Activated T-helper 1 cell treated with Interleukin-2 at 50 U/mL for 16 hours (primary cell): ENCODE measurements at places on chromosomes 1 and 21.

DNA sequence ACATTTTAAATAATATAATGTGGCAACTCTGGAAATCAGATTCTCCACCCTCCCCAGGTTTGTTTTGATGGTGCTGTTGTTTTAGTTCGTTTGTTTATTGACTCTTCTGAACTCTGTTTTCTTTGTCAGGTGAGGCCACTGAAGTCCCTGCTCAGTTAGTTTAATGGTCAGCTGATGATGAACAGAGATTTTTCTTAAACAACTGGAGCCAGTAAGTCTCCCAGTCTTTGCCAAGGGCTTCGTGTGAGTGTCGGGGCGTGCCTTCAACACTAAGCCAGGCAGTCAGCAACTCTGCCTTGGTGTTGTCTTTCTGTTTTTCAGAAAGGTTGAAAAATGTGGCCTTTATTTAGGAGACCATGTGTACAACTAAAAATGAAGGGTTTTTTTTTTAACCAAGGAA, 58.9 kb downstream of the TEX35 start:
- no peak for DNase-seq

DNA sequence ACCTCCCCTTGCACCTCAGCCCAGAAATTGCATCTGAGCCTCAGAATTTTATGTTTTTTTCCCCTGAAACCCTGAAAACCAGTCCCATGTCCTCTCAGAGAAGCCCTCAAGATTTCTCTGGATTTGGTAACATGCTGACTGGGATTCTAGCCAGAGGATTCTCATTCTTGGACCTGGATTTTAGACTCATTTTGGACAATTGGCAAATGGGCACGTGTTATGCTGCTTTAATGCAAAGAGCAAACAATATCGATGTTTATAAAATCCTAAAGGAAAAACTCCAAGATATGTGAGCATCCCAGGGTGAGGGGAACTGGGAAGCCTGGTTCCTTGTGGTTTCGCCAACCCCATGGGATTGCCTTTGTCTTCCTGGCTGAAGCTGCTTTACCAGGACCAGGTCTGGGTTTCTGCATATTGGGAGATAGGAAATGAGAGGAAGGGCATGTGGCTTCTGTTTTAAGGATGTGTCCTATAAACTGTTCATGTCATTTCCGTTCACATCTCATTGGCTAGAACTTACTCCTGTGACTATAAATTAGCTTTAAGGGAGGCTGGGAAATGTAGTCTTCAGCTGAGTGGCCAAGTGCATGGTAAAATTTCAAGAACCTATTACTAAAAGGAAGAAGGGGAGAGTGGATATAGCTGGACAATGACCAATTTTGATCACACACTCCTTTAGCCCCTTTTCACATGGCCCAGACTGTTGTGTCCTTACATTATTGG, 27.2 kb upstream of the BCL10 start:
- DNase-seq: no peak

DNA sequence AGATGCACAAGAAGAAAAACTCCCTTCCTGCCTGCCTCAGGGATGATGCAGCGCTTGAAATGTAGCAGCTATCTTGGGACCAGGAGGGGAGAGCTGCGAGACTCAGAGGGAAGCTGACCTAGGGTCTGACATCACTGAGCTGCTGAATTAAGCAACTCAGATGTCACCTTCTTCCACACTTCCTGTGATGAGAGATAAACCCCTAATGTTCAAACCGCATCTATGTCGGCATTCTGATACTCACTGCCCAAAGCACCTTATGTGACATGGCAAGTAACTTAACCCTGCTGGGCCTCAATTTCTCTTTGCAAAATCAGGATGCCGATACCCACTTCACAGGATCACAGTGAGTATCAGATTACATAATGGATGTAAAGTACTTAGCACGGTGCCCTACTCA, 9.1 kb upstream of the AK2 start:
- DNase-seq: no peak

DNA sequence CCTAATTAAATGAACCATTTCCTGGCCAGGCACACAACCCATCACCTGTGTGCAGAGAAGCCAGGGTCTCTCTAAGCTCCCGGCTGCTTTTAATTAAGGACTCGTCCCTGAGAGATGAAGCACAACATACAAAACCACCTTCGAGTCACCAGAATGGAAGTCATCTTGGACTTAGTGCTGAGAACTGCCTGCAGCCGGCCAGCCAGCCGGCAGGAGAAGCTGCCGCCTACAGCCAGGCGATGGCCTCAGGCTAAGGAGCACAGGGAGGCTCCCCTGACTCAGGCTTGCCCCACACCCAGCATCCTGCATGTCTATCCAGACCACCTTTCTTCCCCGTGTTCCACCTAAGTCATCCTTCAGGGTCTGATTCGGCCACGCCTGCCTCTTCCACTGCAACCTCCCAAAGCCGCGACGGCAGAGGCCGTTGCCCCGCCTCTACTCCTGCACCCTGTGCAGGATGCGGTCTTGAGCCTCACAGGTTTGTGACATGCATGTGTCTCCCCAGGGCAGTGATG, 83.6 kb downstream of the SLC66A1 start:
- no peak for DNase-seq

- DNase-seq: no peak
These were observed 35.5 kb upstream of the HHAT start for GRCh38 chr1:210293171-210293607.

DNA sequence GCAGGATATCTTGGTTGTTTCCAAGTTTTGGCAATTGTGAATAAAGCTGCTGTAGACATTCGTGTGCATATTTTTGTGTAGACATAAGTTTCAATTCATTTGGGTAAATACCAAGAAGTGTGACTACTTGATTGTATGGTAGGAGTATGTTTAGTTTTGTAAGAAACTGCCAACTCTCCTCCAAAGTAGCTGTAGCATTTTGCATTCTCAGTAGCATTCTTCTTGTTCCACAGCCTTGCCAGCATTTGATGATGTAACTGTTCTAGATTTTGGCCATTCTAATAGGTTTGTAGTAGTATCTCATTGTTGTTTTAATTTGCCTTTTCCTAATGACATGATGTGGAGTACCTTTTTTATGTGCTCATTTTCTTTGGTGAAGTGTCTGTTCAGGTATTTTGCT, 38.6 kb upstream of the PLA2G4A start:
- no peak for DNase-seq
